ENCODE measurements at places on chromosomes 6 and 20. TPM values are rescaled to one million over a fixed set of nuclear protein-coding genes. Genes with fewer than 3 reads are reported as not detected.

The STMND1 gene
- not detected for total RNA-seq

The DNMT3B gene
- 0.50 TPM for total RNA-seq

The WFDC12 gene
- not detected for total RNA-seq

The TREM1 gene
- total RNA-seq, result 1.1 TPM

The ZFP57 gene
- total RNA-seq, result 6.2 TPM

The FNDC1 gene
- 1.2 TPM for total RNA-seq

The TINAG gene
- not detected for total RNA-seq

The IMPG1 gene
- total RNA-seq, result not detected

The MOG gene
- not detected for total RNA-seq

The TRIM26 gene
- total RNA-seq, result 33.6 TPM

The MUC21 gene
- not detected for total RNA-seq

- DNase-seq, result no peak
Measured at GRCh38 chr6:47741807-47742206, 40.0 kb upstream of the OPN5 start.

- DNase-seq, result no peak
Measured at GRCh38 chr6:82182756-82183155, 64.8 kb downstream of the IBTK start.

- peak; percentile 85 for DNase-seq
Measured at GRCh38 chr6:161135695-161136591, 137.9 kb downstream of the AGPAT4 start.

- DNase-seq, result no peak
Measured at GRCh38 chr6:135087403-135087802, 32.8 kb upstream of the HBS1L start.

DNA sequence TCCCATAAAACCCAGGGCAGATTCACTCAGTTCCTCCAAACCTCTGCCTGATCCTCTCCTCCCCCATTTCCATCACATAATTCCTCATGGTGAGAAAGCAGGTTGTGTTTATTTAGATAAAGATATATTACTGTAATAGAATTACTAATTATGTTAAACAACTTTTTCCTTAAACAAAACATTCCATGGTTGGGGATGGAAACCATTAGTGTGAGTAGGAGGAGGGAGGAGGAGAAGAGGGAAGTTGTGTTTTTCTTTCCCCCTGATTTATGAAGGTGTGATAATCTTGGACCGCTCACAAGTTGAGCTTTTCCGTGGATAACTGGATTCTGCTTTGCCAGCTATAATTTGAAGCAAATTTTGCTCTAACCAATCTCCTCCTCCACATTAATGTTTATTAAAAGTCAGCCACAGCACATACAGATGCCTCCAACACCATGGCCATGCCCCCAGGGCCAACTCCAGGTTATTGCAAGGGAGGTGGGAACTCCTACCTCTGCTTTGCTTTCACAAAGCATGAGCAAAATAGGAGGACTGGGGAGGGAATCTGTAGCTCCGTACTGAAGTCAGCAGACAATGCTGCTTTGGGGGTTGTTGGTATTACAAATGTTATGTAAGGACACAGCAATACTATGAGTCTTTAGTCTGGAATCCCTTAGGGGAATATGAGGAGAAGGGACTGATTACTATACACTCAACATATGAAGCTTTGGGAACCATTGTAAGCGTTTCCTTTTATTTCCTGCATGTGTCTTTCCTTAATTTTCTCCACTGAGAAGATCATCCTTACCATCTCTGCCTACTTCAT is 542.0 kb downstream of the DHX35 start:
- peak; percentile 55 for DNase-seq

- no peak for DNase-seq
Measured at GRCh38 chr6:28802417-28803336, 121.1 kb downstream of the TRIM27 start.

DNA sequence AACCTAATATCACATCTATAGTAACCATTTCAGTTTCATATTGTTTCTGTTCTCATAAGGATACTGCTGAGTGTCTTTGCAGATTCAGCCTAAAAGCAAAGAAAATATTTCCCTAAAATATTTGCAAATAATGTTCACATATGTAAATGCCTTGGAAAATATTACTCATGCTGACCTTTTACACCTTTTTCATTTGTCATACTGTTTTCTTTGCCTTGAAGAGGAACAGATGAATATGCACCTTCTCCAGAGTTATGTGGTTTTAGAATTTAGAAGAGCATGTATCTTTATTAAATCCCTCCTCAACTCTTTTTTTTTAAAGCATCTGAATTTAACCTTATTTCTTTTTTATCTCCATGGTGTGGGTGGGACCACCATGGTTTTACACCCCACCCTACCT is 32.5 kb downstream of the NDUFAF5 start:
- DNase-seq, result no peak

DNA sequence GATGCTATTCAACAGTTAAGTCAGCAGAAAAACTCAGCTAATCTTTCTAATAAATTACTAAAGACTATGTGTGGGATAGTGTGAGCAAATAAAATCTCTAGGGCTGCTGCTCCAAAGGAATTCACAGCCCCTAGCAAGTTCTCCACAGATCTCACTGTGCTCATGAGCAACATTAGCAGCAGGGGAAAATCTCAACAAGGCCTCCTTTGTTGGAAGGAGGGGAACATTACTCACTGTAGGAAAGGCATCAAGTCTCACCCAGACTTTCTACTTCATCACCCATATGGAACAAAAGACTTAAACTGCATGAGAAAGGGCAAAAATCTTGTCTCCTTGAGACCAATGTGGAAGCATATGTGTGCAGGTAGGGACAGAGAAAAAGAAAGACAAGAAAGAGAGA is 726.4 kb upstream of the SLC35B3 start:
- no peak for DNase-seq

DNA sequence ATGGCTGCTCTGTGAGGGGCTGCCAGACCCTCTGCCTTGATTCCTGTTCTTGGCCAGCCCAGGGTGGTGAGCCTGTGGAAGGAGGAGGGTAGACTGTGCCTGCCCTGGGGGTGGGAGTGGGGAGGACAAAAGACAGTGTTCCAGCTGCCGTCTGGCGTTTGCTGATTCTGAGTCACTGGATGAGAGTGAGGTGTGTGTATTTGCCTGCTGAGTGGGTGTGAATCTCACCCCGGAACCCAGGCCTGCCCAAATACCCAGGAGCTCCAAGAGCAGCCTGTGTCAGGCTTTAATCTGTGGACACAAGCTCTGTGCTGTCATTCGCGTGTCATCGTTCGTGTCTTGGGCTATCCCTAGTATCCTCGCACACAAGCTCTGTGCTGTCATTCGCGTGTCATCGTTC is 2.6 kb upstream of the LKAAEAR1 start:
- no peak for DNase-seq

DNA sequence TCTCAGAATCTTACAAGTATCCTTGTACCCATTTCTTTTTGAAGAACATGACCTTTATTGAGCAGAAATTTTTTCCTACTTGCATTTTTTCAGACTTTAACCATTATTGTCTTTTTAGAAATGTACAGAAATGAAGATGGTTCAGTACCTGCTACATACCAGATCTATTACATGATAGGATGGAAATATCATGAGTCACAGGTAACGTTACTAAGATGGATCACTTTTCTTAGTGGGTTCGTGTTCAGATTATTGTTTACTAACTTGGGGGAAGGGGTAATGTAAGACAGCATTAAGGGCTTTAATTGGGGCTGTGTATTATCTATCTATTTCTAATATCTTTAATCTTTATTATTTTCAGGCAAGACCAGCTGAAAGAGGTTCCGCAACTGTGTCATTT is 31.9 kb downstream of the NDUFAF5 start:
- DNase-seq, result no peak

DNA sequence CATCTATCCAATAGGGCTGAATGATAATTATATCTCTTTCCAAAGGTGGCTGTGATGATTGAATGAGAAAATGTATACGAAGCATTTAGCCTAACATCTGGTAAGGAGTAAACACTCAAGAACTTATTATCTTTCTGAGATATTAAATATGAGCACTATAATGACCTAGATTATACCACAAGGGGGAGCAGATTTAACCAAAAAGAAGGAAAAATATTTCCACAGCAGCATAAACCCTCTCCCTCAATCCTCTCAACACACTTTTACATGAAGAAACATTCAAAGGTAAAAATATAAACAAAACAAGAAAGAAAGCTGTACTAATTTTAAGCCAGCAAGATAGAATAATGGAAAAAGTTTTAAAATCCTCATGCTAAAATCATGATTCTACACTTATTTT is 68.4 kb downstream of the SHPRH start:
- DNase-seq, result no peak

DNA sequence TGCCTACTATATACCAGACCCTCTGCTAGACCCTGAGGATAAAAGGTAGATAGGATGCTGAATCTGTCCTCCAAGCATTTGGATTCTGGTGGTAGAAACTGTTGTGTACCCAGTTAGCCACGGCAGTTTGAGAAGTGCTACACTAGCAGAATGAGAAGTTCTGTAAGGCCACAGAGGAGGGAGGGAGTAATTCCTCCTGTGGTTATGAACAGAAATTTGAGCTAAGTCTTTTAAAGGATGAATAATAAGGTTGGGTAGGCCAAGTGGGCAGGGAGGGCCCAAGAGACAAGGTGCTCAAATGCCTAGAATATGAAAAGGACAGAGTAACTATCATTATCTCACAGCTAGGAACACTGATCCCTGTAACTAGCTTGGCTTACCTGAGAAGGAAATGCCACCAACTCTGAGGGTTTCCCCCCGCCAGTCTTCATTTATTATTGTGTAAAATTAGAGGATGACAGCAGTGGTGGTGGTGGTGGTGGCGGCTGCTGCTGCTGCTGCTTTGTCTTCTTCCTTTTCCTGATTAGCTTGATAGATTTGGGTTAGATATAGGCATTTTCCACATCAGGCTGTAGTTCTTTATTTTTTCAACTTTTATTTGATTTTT is 243.3 kb downstream of the PRL start:
- DNase-seq, result no peak

DNA sequence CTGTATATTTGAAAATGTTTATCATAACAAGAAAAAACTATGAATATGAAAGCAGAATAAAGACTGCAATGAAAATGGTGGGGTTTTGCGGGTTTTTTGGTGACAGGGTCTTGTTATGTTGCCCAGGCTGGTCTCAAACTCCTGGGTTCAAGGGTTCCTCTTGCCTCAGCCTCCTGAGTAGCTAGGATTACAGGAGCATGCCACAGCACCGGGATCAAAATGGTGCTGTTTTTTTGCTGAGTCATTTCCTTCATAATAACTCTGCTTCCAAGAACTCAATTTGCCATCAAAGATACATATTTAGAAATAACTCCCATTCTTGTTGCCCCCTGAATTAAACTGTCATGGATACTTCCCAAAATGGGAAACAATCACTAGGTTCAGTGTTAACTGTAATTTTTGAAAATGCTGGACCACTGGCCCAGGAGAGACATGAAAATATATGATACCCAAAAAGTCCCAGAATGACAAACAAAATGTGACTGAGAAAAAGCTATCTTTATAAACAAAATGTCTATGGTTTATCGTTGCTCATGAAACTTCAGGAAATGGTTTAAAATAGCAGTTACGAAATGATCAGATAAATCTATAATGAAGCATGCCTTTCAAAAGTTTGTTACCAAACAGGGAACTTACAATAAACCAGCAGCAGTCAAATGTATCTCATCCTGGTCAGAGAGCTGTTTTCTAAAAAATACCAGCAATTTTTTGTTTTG is 32.2 kb downstream of the ILRUN start:
- no peak for DNase-seq

- DNase-seq, result no peak
Measured at GRCh38 chr6:119326291-119327005, 23.1 kb downstream of the MAN1A1 start.

GRCh38 chr6:82408952-82409431 is 45.4 kb downstream of the TPBG start:
- DNase-seq, result no peak

- no peak for DNase-seq
Measured at GRCh38 chr6:127366282-127367022, 23.0 kb upstream of the ECHDC1 start.
